ENCODE measurements at places on chromosomes 7 and 10.

DNA sequence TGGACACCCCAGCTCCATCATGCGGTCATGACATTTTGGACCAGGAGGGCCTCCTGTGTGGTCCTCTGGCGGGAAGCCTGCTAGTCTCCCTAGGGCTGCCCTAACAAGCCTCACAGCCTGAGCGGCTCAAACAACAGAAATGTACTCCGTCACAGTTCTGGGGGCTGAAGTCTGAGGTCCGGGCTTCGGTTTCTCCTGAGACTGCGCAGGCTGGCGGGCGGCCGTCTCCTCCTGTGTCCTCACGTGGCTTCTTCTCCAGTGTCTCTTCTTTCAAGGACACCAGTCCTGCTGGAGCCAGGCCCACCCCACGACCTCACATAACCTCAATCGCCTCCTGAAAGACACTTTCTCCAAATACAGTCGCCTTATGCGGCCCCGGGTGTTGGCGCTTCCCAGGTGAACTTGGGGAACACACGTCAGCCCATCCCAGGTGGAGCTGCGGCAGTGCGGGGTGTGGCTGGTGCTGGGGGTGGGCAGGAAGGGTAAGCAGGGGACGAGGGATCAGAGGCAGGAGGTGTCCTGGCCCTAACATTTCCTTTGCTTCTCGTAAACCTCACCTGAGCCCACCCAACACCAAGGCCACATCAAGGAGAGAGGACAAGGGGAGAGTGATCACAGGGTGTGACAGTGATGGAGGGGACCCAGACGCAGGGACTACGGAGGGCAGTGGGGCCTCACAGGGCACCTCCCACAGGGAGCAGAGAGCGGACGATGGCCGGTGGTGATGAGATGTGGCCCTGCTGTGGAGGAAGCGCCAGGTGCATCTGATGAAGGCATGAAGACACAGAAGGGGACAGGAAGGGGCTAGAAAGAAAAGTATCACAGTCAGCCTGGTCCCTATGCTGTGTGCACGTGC lies 580.6 kb downstream of the PTPRN2 start:
- DNase-seq = no peak

DNA sequence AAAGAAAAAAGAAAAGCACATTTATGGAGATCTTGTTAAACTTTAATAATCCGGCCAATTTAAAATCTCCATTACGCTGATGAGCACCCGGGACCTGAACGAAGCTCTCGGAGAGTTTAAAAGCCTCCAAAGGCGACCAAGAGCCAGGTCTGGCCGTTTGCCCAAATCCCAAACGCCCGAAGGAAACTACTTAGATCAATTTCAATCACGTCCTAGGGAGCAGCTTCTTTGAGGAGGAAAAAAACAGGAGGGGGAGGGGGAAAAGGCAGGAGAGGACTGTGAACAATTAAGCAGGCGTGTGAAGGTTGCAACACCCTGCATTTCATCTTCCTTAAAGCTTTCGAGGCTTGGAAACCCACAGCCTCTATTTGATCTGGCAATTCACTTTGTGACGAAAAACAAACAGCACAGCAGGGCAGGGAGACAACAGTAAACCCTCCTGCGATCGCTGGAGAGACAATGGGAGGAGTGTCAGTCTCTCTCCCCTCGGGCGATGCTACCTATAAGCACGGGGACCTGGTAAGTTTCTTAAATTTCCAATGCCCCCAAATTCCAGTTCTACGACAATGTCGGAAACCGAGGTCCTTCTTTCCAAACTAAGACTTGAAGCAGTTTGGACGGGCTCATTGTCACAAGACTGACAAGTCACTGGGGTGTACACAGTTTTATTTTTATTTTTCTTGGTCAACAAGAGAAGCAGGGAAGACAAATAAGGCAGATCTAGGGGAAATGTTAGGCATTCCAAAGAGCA lies 1.2 kb downstream of the KLF6 start:
- DNase-seq = no peak

- DNase-seq = no peak
Measured at GRCh38 chr7:47766126-47766525, 182.1 kb downstream of the PKD1L1 start.

DNA sequence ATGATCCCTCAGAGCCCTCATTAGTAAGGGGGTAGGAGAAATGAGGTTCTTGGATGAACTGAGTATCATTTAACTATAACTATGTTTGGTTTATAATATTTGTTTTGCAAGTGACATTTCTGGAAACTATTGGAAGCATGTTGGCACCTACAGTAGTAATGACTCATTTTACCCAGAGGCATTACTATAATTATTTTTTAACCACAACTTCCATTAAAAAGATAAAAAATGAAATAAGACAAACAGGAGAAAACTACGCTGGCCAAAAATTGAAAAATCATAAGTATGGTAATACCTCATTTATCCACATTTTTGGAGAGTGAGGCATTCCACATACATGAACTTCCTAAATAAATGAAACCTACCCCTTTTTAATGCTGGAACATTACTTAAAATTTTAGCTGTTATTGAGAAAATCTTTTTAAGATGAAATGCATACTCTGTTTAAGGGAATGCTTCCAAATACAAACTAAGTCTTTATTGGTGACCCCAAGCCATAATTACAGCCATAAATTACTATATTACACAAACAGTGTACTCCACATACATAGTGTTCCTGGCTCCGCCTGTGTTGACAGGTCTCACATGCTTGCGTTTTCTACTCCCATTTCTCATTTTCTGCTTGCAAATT lies 84.6 kb upstream of the CAPZA2 start:
- DNase-seq = no peak

- no peak for DNase-seq
Measured at GRCh38 chr7:36653008-36653662, 71.2 kb downstream of the AOAH start.

GRCh38 chr10:103333934-103334520 lies 16.9 kb downstream of the PCGF6 start:
- no peak for DNase-seq

- no peak for DNase-seq
Measured at GRCh38 chr7:12351843-12352242, 51.8 kb downstream of the VWDE start.

- DNase-seq = no peak
Measured at GRCh38 chr7:46259947-46260346, 338.9 kb upstream of the IGFBP3 start.

GRCh38 chr10:58625070-58625469 lies 112.4 kb downstream of the BICC1 start:
- DNase-seq = no peak

DNA sequence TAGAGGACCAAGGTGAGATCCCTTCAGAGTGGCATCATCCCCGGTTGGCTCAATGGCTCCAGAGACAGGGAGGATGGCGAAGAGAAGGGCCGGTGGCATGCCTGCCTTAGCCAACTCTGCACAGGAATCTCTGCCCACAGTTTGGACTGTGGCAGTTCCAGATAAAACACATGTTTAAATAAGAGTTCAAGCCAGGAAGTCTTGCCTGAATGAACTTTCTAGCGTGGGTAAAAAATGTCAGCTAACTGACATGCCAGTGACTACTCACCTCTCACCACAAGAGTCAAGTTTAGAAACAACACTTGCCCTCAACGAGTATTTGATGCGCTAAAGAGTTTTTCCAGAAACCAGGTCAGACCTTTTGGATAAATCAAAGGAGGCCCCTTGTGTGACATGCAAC lies 3.0 kb downstream of the NOD1 start:
- no peak for DNase-seq

GRCh38 chr10:9294865-9295264 lies 1240.4 kb downstream of the GATA3 start:
- DNase-seq = no peak

DNA sequence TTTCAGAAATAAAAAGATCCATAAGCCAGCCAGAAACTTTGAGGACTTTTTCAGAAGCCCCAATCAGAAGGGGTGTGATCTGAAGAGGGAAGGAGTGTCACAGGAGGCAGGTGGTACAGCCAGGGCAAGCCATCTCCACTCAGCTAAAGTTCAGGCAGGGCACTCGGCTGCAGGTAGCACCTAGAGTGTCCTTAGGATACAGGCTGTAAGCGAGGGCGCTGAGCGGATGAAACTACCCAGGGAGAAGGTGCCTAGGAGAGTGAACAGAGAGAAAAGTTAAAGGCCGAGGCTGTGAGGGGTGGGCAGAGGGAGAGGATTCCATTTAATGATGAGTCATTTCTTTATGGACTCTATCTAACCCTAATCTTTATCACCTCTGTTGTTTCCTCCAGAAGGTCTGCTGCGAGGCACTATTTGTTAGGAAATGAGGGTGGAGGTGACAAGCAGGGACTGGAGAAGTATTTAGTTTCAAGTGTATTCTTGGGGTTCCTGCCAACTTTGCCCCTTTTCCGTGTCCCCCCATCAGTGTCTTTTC lies 29.8 kb upstream of the ZCCHC24 start:
- DNase-seq = no peak

DNA sequence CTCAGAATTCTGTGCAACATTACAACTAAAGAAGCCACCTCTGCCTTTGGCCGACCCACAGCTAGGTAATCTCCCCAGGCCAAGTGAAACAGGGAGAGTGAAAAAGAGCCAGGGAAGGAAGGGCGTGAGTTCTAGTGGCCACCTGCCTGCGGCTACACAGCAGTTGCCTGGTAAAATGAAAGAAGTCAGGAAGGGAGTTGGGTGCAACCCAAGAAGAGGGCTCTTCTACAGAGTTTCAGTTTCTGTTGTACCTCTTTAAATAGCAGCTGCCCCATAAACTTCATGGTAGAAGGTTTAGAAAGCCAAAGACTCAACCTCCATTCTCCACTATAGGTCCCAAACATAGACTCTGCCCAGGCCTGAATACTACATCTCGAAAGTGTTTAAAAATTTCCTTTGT lies 76.2 kb upstream of the TMEM168 start:
- no peak for DNase-seq

DNA sequence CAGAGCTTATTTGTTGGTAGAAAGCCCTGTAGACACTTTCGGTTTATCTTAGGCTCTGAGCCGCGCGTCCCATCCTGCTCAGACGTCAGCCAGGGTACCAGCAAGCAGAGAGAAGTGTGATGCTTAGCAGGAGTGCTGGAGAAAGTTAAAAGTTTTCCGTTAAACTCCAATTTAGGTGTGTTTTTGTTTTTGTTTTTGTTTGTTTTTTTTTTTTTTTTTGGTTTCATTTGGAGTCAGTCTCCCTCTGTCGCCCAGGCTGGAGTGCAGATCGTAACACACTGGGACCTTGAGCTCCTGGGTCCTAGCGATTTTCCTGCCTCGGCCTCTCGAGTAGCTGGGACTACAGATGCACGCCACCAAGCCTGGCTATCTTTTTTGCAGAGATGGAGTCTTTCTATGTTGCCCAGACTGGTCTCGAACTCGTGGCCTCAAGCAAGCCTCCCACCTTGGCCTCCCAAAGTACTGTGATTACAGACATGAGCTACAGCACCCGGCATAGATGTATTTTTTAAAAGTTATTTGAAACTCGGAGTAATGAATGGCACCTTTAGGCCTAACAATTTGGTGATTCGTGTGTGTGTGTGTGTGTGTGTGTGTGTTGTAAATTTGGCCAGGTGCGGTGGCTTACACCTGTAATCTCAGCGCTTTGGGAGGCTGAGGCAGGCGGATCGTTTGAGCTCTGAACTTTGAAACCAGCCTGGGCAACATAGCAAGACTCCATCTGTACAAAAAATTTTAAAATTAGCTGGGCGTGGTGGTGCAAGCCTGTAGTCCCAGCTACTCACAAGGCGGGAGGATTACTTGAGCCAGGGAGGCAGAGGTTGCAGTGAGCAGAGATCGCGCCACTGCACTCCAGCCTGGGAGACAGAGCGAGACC lies 1.3 kb upstream of the HIP1 start:
- DNase-seq = no peak

DNA sequence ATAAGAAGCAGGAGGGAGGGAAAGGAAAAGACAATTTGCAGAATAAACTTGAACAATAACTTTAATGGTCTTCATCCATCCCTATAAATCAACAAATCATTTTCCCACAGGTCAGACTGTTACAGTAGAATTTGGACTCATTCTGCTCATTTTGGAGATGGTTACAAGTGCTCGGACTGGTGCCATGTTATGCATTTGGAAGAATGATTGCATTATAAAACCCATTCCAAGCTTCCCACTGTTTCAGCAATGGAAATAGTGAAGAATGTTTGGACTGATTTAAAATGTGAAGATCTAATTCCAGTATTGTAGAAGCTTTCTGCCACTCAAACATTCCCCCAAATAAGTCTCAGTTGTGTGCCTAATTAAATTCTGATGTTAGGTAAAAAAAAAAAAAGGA lies 99.7 kb upstream of the ZEB1 start:
- DNase-seq = no peak

DNA sequence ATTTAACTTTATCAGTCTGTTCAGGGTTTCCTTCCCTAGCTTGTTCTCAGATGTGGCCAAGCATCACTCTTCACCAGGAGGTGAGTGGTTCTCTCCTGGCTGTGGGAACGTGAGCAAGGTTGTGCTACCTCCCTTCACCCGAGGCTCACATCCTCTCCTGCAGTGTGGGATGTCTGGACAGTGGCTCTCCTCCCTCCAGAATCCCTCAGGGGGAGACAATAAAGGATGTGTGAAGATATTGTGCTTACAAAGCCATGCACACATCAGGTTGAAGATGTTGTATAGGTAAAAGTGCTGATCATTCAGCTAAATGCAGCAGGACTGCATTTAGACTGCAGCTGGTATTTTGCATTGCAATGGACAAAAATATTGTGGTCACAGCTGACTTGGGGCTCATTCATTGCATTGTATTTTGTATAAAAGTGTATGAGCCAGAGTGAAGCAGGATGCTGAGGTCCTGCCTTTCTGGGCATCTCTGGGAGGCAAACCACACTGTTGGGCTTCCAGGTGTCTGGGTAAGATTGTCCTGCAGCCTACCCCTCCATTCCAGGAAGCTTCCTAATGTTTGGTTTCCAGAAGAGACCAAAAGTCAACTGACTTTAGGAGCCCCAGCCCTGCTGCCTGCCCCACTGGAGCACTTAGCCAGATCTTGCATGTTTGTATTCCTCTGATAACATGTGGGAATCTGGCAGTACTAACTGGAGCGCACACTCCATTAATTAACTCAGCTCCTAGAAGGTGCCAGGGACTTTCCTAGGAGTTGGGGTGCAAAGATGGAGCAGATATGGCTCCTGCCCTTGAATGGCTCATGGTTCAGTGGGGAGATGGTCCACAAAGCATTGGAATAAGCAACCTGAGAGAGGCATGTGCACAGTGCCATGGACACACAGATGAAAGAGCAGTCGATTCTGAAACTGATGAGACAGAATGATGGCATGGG lies 292.5 kb upstream of the ZNF32 start:
- no peak for DNase-seq

- DNase-seq = no peak
Measured at GRCh38 chr10:71204746-71205145, 7.6 kb upstream of the UNC5B start.

- no peak for DNase-seq
Measured at GRCh38 chr7:91894781-91895480, 14.4 kb upstream of the MTERF1 start.

DNA sequence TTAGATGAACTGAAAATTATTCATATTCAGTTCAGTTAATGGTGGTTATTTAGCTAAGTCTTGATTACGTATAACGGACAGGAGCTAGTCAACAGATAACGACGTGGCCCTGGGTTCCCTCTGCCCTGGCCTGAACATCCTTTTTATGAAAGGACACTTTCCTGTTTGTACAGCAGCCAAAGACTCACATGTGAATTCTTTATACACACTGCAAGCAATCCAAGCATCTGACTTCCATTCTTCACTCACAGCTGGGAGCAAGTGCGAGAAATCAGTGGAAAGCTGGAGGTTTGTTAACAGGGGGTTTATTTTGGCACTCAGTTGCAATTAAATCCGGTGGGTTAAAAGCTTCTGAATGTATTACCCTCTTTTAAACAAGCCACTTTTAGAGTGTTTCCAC lies 148.1 kb upstream of the GDF10 start:
- no peak for DNase-seq
